Femur (tissue), 1 donor: ENCODE measurements at places on chromosomes 2 and 18.

- no peak for DNase-seq
These were observed 105.0 kb downstream of the LAMA3 start for GRCh38 chr18:23793985-23794867.

- DNase-seq, result no peak
These were observed 13.6 kb upstream of the IRS1 start for GRCh38 chr2:226813148-226813701.

- no peak for DNase-seq
These were observed 111.0 kb downstream of the B3GNT2 start for GRCh38 chr2:62306751-62307468.

DNA sequence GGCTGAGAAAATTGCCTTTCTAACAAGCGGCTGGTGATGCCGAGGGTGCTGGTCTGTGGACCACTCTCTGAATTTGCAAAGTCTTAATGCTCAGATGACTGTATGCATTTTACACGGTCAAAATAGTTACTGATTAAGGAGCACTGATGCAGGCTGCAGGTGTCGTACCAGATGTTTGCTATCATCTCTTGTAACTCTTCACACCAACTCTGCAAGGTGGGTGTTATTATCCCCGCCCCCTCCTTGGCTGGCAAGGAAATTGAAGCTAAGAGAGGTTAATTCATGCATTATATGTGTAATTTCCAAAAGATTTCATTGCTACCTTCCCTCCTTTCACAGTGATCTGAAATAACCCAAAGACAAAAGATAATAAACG lies 13.0 kb upstream of the LBH start:
- no peak for DNase-seq

- DNase-seq, result no peak
These were observed 45.8 kb upstream of the ID2 start for GRCh38 chr2:8636041-8636491.
